CD4-positive, alpha-beta T cell treated with Interleukin-4 for 4 hours (primary cell): ENCODE measurements at places on chromosomes 4 and X.

DNA sequence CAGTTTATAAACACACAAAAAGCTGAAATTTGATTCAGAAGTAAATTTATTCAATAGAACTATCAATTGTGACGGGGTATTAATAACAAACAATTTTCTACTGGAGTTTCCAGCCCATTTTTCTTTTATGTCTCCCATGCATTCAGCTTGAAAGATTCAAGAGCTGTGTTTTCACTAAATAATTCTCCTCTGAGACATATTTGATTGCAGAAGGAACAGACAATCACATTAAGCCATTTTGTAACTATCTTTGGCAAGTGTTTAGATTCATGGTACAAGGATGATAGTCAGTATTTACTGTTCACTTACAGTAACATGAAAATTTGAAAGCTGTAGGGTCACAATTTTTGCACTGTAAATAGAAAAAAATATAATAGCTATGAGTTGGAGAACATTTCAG is 198.4 kb upstream of the TACR3 start:
- no peak for DNase-seq

DNA sequence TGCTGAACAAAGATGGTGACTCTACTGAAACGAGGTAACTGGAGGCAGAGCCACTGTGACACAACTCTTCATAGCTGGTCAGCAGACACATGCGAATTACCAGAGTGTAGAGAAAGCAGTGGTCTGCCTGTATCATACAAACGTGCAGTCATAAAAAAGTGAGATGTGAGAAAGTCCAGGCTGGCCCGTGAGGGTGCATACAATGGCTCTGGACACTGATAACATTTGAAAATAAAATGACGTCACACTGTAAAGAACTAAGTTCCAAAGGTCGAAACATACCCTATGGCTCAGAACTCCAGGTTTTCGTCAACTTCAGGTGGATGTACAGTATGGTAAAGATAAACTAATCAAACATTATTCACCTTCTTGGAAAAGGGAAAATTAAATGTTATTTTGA is 95.7 kb downstream of the SHISA3 start:
- no peak for DNase-seq

- DNase-seq = no peak
Measured at GRCh38 chrX:17859609-17860178, 1.4 kb downstream of the RAI2 start.

GRCh38 chr4:128031756-128032384 is 29.2 kb upstream of the LARP1B start:
- no peak for DNase-seq

DNA sequence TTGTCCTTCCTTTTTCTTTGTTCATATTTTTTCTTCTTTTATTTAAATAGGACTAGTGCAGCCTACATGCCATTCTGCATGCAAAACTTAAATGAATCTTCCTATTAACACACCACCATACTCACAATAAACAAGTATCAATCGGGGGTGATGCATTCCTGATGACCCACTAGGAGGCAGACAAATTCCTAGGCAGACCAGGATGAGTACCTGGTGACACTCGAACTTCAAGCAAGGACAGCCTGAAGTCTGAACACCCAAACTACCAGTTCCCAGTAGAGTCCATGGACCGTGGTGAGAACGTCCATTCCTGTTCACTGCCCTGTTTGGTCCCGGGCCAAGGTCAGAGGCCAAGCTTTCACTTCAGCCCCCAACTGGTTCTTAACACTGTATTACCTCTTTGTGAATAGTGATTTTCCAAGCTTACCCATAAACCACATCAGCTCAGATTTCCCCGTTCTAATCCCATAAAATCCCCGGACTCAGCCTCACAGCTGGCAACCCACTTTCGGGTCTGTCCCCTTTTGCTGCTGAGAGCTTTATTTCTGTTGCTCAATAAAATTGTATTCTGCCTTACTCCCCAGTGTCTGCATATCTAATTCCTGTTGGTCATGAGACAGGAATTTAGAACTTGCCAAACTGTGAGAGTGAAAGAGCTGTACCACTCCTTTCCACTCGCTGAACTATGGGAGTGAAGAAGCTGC is 1286.6 kb downstream of the FSTL5 start:
- no peak for DNase-seq

DNA sequence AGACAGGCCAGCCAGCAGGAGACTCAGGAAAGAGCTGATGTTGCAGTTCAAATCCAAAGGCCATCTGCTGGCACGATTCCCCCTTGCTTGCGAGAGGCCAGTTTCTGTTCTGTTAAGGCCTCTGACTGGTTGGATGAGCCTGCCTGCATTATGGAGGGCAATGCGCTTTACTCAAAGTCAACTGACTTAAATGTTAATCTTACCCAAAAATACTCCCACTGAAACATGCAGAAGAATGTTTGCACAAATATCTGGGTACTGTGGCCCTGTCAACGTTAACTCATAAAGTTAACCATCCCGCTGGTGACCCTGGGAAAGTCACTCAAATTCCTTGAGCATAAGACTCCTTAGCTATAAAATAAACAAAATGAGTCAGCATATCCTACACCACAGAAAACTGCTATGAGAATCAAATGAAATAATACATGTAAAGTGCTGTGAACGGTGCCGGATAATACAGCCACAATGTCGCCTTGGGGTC is 326.4 kb downstream of the EVC2 start:
- no peak for DNase-seq

- no peak for DNase-seq
Measured at GRCh38 chrX:106711375-106711774, 15.1 kb upstream of the RNF128 start.

GRCh38 chrX:129965166-129965565 is 17.3 kb upstream of the BCORL1 start:
- DNase-seq = no peak

DNA sequence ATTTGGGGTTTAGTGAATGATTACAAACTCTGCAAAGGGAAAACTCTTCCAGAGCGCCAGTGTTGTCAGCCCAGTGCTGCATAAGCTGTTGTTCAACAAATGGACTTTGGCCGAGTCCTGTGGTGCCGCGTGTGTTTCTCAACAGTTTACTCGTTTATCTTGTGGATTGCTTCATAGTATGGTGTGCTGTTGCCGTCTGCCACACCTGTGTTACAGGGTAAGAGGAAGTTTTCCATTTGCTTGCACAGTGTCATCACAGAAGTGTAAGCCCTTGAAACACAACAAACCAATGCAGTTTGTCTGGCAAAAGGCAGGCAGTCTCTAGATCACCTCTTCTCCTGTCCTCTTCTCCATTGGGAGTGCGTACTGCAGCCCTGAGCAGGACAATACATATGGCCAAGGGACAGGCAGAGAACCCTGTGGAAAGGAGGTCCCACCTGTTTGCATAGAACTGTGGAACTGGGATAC is 66.3 kb downstream of the DCUN1D4 start:
- DNase-seq = no peak

DNA sequence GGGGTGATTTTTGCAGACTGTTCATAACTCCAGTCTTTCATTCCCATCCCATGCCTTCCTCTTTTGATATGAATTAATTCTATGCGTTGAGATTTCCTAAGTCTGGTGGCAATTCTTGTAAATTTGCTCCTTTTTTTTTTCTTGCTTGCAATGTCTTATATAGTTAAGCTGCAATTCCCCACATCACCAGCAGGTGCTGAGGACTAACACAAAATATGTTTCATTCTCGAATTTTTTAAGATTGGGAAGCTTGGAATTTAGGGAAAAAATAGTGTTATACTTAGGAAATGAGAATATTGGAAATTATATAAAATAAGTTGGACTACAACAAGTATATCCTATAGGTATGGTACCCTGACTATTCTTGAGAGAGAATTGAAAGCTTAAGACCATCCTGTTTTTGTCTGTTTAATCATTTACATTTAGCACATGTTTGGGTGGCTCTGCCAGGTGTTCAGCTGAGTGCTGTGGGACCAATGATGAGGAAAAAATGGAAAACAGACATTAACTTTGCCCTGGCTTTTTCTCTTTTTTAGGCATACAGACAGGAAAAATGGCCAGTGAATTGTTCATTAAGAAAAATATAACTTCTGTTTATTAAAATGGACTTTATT is 30.2 kb downstream of the AFF2 start:
- DNase-seq = peak; percentile 8

DNA sequence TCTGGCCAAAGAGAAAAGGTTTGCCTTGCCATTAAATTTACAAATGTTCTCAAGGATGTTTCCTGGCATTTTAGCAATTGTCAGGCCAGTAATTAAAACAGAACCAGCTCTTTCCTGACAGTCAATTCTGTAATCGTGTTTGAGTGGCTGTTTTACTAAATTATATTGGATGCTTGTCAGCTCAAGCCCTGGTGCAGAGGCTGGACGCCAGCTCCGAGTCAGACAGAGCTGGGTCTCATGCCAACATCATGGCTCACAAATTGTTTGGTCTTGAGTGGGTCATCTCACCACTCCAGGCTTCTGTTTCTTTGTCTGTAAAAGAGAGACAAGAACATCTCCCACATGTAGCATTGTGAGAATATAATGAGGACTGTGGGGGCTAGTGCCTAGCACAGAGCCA is 190.3 kb upstream of the PSAPL1 start:
- DNase-seq = no peak

- no peak for DNase-seq
Measured at GRCh38 chr4:186205156-186205555, 13.8 kb downstream of the CYP4V2 start.
